ENCODE measurements at places on chromosomes 7 and 10. TPM values are rescaled to one million over a fixed set of nuclear protein-coding genes. Genes with fewer than 3 reads are reported as not detected.

Gene CXCL12
- total RNA-seq: 0.40 TPM

GRCh38 chr7:27141923-27142579 lies 1.4 kb downstream of the HOXA5 start:
- DNase-seq: no peak

- DNase-seq: no peak
These were observed 124.6 kb upstream of the CDK13 start for GRCh38 chr7:39825401-39825980.

GRCh38 chr7:2689343-2689847 lies 1.4 kb downstream of the AMZ1 start:
- DNase-seq: no peak
